Fibroblast of skin of scalp (primary cell): ENCODE measurements at places on chromosomes 1 and 21.

DNA sequence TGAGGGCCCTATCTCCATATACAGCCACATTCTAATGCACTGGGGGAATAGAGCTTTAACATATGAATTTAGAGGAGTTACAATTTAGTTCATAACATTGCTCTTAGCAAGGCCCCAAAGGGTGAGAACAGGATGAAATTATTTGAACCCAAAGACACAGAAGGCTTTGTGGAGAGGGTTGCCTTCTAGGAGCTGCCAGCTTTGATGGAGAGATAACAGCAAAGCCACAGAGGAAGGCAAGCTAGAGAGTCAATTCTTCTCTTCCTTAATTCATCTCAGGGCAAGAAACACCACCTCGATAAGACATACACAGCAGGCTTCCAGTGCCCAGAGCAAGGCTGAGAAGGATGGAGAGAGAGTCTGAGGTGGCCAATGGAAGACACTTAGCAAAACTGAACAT, 94.8 kb upstream of the TMPRSS15 start:
- DNase-seq, result no peak

GRCh38 chr1:175116903-175117302, 49.3 kb downstream of the TNN start:
- no peak for DNase-seq

GRCh38 chr1:70498666-70499065, 87.6 kb downstream of the CTH start:
- no peak for DNase-seq

DNA sequence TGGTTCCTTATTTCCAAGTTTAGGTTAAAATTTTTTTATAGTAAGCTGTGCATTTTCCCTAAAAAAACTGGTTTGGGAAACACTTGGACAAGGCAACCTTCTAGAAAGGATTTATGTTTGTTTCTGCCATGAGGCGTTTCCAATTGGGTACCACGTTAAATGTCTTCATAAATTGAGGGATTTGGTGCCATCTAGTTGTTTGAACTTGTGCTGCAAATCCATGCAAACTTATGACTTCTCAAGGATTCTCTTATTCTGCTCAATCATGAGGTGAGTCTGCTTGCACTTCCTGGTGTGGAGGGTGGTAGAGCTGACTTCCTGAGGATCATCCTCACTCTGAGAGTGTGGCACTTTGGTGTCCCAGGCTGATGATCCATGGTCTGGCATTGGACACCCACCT, 123.3 kb downstream of the PCNX2 start:
- DNase-seq, result peak; percentile 42
